Activated naive CD4-positive, alpha-beta T cell treated with anti-CD3 and anti-CD28 coated beads, Interleukin-2, amount 50 U/mL, for 16 hours (primary cell): ENCODE measurements at places on chromosomes 13 and 19.

DNA sequence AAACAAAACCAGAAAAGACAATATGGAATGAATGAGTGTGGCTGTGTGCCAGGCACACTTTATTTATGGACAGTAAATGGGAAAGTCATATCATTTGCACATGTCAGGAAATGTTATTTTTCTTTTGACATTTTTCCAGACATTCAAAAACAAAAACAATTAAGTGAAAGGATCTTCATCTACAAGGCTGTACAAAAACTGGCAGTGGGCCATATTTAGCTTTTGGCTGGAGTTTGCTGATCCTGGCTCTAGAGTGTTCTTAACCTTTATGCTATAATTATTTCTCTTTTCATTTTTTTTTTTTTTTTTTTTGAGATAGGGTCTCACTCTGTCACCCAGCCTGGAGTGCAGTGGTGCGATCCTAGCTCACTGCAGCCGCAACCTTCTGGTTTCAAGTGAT is 6.5 kb upstream of the TNFSF9 start:
- DNase-seq: no peak

GRCh38 chr13:48158915-48159314 is 64.0 kb upstream of the MED4 start:
- DNase-seq: no peak

GRCh38 chr13:101747039-101747438 is 294.6 kb downstream of the ITGBL1 start:
- no peak for DNase-seq

DNA sequence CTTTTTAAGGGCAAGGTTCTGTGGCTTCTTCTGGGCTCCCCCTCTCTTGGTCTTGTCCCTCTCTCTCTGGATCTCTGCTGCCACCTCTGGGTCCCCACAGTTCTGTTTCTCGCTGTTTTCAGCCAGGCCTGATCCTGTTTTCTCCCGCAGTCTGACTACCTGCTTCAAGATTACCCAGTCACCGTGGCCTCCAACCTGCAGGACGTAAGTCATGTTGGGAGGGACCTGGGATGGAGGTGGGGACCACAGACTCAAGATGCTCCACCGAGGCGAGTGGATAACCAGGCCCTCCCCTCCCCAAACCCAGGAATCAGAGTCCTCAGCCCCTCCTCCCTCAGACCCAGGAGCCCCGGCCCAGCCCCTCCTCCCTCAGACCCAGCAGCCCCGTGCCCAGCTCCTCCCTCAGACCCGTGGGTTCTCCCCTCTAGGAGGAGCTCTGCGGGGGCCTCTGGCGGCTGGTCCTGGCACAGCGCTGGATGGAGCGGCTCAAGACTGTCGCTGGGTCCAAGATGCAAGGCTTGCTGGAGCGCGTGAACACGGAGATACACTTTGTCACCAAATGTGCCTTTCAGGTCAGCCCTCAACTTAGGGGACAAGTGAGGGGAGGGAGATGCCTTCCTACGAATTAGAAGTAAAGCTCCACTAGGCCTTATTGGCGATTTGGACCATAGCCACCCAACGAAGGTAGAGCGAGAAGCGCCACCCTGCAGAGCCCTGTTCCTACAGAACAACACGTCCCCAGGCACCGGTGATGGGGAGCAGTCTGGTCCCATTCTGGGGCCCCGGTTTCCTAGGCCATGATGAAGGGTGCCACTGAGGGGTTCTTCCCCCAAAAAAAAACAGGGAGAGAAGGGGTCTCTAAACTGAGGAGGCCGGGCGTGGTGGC is 2.2 kb downstream of the FLT3LG start:
- peak; percentile 80 for DNase-seq

DNA sequence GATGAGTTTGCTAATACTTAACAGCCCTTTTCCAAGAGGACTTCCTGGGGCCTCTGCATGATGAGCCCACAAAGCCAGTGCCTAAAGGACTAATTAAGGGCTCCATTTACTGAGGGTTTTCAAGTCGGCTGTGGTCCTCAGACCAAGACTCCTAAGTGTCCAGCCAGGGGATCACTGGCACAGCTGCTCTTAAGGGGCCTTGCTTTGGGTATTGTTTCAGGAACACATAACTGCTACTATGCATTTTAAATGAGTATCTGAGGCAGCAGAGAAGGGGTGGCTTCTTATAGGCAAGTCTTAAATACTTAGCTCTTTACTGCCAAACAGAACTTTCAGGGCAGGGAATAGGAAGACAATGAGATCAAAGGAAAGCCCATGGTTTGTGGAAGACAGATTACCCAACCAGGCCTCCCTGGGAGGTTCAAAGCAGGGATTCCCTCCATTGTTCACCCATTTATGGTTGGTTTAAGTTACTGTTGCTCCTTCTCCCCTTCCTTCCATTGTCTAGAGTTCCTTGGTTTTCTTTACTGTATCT is 61.9 kb downstream of the TNFRSF19 start:
- no peak for DNase-seq

- no peak for DNase-seq
These were observed 21.7 kb upstream of the LDLR start for GRCh38 chr19:11067356-11068113.

DNA sequence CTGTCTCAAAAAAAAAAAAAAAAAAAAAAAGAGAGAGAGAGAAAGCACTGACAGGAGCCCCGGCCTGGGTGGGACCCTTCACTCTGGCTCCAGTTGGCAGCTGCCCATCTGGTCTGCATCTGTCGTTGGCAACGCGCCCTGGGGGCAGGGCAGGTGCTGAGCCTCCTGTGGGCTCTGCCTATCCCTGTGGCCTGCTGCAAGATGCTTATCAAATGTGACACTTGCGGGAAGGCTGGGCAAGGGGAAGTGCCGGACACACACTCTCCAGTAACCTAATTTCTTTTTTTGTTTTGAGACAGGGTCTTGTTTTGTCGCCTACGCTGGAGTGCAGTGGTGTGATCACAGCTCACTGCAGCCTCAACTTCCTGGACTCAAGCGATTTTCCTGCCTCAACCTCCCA is 10.7 kb upstream of the KPTN start:
- no peak for DNase-seq

DNA sequence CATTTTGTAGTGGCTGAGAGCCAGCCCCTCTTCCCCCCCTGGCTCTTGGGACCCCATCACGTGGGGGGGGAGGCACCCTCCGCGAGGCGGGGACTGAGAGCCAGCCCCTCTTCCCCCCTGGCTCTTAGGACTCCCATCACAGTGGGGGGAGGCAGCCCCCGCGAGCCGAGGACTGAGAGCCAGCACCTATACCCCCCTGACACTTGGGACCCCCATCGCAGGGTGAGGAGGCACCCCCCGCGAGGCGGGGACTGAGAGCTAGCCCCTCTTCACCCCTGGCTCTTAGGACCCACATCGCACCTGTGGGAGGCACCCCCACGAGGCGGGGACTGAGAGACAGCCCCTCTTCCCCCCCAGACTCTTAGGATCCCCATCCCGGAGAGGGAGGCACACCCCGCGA is 2426.5 kb upstream of the PCDH20 start:
- DNase-seq: no peak

- DNase-seq: no peak
These were observed 152.1 kb downstream of the KCNRG start for GRCh38 chr13:50167224-50167947.

DNA sequence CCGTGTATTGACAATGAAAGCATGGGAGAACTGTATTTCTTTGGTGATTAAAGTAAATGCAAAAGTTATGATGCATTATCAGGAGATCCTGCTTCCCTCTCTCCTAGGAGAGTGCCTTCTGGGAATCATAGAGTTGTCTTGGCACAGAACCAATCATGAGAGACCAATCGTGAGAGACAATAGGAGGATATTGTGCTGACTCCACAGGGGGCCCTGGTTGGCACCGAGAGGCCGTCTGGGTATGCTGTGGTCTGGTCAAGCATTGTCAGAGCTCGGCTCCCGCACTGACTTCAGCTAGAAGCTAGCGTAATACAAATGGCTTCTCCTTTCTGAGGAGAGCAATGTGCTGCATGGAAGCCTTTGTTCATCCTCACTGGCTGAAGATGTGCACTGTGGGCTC is 131.5 kb upstream of the GJB6 start:
- DNase-seq: no peak

GRCh38 chr19:49814010-49814409 is 918 bp upstream of the FUZ start:
- DNase-seq: no peak

- DNase-seq: no peak
These were observed 243.6 kb upstream of the CSNK1A1L start for GRCh38 chr13:37348916-37349643.

DNA sequence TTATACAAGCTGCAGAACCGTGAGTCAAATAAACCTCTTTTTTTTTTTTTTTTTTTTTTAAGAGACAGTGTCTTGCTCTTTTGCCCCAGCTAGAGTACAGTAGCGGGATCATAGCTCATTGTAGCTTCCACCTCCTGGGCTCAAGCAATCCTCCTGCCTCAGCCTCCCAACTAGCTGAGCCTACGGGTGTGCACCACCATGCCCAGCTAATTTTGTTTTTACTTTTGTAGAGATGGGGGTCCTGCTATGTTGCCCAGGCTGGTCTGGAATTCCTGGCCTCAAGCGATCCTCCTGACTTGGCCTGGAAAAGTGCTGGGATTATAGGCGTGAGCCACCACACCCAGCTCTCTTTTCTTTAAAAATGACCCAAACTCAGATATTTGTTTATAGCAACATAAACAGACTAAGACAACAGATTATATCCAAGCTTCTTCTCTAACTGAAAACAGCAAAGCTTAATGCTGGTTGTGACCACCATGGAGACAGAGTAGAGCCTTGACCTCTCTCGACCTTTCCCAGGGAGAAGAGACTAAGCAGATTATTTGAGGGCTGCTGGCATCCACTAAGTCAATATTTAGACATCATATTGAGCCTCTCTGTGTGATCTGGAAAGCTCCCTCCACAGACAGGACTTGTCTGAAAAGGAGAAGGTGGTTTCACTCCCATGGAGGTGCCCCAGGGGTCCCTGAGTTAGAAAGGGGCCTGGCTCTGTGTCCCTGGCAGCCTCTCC is 150.0 kb downstream of the KCTD15 start:
- no peak for DNase-seq

DNA sequence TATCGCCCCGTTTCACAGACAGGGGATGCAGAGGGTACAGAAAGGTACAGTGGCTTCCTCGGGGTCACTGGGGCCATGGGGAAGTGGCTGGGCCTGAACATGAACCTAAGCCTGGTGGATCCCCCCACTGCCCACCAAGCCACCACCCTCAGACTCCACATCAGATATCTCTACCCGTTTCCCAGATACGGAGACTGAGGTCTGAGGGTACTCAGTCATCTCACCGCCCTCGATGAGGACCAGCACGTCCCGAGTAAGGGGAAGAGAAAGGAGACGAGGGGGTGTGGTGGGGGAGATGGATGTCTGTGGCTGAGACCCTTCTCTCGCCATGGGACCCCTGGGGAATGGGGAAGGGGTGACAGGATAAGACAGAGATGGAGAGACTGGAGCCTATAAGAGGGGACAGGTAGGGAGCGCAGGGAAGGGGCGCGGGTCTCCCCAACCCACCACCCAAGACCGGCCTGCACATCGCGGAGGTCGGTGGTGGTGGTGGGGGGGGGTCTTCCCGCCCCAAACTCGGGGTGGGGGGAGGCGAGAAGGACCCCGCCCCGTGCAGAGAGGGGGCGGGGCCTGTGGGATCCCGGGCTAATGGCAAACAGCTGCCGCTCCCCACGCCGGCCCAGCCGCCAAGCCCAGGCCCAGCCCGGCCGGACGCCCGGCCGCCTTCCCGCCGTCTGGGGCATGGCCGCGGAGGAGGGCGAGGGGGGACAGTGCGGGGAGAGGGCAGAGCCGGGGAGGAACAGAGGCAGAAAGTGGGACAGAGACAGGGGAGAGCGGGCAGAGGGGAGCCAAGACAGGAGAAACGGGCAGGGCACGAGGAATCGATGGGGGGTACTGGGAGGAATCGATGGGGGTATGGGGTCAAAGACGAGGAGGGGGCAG is 698 bp downstream of the KANK2 start:
- DNase-seq: no peak

- no peak for DNase-seq
These were observed 10.7 kb upstream of the LIN7B start for GRCh38 chr19:49103331-49104085.

DNA sequence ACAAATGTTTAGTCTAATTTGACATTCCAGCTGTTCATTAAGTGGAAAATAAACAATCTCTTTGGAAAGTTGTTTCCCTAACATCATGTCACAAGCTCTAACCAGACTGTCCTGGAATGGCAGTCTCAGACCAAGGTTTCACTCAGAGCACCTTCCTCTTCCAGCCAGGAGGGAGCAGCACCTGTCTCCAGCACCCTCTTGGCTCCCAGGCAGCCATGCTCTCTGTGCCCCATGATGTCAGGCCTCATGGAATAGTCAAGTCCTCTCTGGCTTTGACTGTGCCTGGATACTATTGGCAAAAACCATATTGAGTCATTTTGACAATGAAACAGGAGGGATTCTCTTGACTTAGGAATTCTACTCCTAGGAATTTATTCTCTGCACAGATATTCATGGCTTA is 171.4 kb downstream of the OXGR1 start:
- DNase-seq: no peak

DNA sequence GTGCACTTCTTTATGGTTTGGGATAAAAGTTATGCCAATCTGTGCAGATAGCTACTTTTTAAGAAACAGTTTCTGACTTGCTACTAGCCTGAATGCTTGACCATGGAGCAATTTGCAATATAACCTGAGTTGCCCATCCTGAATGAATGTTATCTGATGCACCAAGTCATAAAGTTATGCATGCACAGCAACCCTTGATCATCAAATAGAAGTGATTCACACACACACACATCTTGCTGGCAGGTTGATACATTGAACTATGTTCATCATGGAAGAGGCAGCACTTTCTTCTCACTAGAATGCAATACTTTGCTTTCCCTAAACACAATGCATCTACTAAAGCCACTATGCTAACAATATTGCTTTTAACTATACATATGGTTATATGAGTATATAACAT is 311.5 kb downstream of the RFC3 start:
- DNase-seq: no peak

- DNase-seq: no peak
These were observed 37.3 kb upstream of the KCTD15 start for GRCh38 chr19:33759356-33759755.

DNA sequence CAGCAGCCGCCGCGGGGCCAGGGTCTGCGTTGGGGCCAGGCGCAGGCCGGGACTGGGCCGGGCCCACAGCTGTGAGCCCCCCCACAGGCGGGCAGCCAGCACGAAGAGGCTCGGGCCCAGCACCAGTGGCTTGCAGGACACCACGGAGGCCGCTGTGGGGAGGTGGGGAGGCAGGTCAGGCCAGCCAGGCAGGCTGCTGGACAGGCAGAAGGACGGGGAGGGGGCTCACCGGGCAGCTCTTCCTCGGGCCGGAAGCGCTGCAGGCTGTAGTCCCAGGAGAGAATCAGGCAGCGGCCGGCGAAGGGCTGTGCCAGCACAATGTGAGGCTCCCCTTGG is 8.3 kb downstream of the LGI4 start:
- DNase-seq: no peak

DNA sequence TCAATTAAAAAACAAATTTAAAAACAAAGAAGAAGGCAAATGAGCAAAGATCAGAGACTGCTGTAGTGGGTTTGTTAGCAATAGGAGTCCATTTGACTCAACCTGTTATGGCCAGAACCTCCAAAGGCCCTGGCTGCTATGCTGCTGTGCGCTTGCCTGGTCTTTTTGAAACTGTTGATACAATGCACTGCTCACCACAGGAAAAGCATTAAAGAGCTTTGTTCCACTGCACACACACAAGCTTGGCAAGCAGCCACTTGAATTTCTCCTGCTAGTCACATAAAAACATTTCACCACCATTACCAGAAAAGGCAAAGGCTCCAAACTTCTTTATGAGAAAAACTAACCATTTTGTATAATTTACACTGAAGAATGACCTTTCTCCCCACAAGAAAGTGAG is 132.2 kb downstream of the FREM2 start:
- no peak for DNase-seq
